ENCODE measurements at places on chromosomes 6 and 20.

DNA sequence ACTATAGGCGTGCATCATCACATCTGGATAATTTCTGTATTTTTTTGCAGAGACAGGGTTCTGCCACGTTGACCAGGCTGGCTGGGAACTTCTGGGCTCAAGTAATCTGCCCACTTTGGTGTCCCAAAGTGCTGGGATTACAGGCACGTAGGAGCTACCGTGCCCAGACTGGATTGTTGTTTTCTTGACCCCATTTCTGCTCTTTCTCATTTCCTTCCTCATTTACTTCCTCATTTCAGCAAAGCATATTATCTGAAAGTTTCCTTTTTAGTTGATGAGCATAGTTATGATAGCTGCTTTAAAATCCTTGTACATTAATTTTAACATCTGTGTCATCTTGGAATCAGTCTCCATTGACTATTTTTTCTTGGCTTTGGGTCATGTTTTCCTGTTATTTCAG is 301.0 kb upstream of the RUNX2 start:
- no peak for ATAC-seq

DNA sequence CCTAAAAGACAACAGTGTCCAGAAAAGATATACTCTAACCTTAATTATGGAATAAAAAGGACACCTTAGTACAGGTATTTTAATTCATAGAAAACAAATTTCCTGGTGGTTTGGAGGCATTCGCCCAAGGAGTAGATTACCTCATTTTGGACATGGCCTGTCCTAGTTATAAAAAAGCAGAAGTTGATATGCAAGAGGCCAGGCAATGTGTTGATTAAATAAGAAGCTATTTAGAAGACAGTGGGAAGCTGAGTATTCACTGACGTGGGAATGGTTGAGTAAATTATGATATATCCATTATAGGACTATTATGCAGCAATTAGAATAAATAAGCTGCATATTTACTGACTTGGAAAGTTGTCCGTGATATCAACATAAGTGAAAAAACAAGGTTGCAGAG is 314.9 kb downstream of the ALDH8A1 start:
- ATAC-seq: no peak

- ATAC-seq: no peak
Observed at GRCh38 chr6:47890326-47890875, 108.6 kb downstream of the OPN5 start.

DNA sequence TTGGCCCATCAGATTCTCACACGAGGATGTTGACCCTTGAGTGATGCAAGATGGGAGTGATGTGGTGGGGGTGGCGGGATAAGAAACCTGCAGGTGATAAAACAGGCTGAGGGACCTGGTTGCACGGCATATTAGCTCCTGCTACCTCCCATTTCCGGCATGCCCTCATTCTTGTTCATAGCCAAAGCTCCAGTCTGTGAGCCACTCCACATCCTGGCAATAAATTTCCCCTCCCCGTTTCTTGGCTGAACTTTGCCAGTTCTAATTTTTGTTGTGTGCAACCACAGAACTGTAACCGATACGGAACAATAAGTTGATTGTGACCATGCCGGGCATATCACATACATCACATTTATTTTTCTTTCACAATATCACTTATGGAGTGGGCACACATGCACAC is 41.6 kb upstream of the NFATC2 start:
- no peak for ATAC-seq

GRCh38 chr6:150276937-150277742 is 91.7 kb upstream of the IYD start:
- peak; percentile 73 for ATAC-seq

- ATAC-seq: peak; percentile 25
Observed at GRCh38 chr6:25583099-25583498, 68.9 kb upstream of the SCGN start.

DNA sequence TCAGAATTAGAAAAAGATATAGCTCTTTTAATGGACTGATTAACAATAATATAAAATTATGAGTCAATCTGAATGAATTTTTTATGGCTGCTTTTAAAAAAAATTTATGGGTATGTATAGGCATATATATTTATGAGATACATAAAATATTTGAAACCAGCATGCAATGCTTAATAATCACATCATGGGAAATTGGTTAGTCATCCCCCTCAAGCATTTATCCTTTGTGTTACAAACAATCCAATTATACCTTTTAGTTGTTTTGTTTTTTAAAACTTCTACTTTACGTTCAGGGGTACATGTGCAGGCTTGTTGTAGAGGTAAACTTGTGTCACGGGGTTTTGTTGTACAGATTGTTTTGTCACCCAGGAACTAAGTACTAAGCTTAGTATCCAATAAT is 63.4 kb upstream of the HMGCLL1 start:
- ATAC-seq: no peak

GRCh38 chr6:121260651-121261102 is 73.6 kb downstream of the TBC1D32 start:
- no peak for ATAC-seq

All from esophagus mucosa (tissue), 1 donor.